Lung (tissue), 17 donors: ENCODE measurements at places on chromosomes 16 and 17. TPM values are rescaled to one million over a fixed set of nuclear protein-coding genes. Genes with fewer than 3 reads are reported as not detected.
A peak's percentile ranks its signal among the peaks of the same experiment; 100 is the strongest.

DNA sequence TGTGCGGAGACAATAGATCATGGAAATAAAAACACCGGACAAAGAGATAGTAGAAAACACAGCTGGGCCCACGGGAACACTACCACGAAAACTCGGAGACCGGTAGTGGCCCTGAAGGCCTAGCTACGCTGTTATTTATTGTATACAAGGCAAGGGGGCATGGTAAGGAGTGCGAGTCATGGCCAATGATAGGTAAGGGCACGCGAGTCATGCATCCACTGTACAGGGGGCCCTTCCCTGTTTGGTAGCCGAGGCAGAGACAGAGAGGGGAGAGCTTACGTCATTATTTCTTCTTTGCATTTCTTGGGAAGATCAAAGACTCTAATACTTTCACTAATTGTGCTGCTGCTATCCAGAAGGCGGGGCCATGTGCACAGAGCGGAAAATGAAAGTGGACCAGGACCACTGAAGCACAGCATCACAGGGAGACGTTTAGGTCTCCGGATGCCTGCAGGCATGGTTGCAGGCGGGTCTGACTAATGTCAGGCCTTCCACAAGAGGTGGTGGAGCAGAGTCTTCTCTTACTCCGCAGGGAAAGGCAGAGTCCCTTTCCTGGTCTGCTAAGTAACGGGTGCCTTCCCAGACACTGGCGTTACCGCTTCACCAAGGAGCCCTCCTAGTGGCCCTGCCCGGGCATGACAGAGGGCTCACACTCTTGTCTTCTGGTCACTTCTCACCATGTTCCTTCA, 74.4 kb upstream of the ARL4D start:
- no peak for DNase-seq

DNA sequence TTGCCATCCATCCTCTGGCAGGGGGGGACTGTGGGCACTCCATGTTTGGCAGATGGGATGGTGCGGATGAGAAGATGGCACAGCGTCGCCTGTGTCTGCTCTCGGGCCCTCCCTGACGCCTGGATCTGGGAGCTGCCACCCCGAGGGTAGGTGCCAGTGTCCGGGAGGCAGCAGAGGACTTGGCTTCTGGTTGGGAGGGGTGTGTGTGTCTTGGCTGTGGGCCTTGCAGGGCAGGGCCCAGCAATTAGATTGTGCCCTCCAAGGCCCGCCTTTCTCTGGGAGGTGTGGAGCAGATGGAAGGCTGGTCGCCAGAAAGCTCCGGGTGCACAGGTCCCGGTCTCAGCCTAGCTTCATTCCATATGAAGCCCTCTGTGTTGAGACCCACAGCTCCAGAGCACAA, 1.4 kb downstream of the RAP1GAP2 start:
- DNase-seq = no peak

DNA sequence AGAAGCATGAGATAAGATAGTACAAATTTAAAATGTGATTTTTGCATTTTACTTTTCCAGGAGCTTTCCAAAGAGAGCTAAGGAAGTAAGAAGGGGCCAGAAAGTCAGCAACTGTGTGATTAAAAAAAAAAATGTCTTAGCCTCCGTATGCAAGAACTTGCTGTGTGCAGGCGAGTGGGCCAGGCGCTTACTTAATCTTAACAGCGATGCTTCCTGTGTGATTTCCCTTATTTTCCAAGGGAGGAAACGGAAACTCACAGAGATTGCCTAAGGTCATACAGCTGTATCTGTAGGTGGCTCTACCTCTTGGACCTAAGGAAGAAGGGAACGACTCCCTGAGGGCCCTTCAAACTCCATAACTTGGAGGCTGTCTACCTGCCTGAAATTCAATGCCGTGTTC, 11.1 kb downstream of the HS3ST3B1 start:
- DNase-seq = no peak

DNA sequence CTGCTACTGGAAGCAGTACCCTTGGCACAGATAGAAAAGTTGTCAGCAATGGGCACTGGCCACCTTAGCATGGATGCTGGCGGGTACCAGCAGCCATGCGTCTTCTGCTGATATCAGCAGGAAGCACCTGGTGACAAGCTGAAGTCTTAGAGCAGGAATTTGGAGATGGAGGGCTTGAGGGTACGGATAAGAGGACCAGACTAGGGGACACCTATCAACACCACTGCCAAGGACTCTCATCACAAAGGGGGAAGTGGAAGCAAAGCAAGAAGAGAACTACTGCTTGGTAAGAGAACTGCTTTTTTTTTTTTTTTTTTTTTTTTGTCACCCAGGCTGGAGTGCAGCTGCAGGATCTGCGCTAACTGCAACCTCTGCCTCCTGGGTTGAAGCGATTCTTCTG, 35.4 kb upstream of the LYRM9 start:
- no peak for DNase-seq

GRCh38 chr17:49505854-49506253, 10.8 kb downstream of the NGFR start:
- peak; percentile 86 for DNase-seq

- DNase-seq = no peak
These were observed 93.4 kb upstream of the TMEM132E start for GRCh38 chr17:34485999-34486398.

GRCh38 chr16:65981057-65981456, 385.4 kb upstream of the CDH5 start:
- no peak for DNase-seq

GRCh38 chr16:8675183-8676159, 1.1 kb downstream of the ABAT start:
- peak; percentile 29 for DNase-seq

DNA sequence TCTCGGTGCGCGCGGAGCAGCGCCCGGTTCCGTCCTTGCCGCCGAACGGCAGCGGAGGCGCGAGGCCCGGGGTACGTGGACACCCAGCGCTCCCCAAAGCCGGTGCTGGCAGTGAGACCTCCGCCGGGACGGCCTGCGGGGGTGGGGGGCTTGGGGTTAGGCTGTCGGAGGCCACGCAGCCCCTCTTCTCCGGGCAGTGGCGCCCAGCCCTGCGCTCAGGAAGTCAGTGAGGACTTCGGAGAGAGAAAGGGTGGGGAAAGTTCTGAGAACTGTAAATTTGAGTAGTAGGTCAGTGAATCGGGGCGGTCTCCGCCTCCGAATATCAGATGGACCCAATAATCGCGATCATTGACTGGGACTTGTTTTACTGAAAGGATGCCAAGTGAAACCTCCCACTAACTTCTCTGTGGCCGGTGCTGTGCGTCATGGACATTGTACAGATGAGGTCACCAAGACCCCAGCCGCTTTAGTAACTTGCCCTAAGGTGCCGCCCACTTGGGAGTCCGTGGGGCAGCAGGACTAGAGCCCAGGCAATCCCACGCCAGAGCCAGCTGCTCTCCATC, 468 bp downstream of the IL4R start:
- peak; percentile 74 for DNase-seq

- no peak for DNase-seq
These were observed 2.1 kb downstream of the ST6GALNAC1 start for GRCh38 chr17:76641501-76641900.

GRCh38 chr16:4623593-4623992, 1.0 kb upstream of the MGRN1 start:
- DNase-seq = no peak

DNA sequence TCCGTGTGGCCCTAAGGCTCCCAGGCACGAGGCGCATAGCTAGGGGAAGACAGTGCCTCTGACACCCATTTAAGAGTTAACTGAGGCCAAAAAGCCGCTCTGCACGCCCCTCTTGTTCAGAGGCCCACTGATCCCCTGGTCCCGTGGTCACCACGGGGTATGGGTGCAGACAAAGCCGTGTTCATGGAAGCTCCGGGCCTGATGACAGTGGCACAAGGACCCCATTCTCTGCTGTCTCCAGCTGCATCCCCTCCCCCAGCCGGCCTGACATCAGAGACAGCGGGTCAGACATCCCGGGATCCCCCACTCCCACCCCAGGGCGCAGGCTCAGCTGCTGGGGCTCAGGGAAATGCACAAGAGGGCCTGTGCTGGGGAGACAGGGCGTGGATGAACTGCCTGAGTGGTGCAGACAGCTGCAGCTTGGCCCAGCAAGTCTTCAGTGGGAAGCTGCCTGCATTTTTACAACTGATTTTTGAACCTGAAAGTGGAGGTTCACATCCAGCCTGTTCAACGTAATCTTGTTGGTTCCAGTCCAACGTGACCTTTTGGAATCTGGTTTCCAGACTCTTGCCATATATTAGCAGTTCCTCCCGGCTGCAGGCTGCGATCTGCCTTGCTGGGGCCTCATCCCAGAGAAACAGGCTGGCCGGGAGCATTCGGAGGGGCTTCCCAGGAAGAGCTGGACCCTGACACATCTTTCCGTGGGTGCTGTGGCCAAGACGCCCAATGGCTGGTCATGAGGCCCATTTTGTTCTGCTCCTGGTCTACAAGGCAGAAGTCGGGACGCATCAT, 9.7 kb upstream of the BAHCC1 start:
- peak; percentile 70 for DNase-seq

GRCh38 chr16:22014271-22014873, 6.5 kb downstream of the MOSMO start:
- DNase-seq = no peak

DNA sequence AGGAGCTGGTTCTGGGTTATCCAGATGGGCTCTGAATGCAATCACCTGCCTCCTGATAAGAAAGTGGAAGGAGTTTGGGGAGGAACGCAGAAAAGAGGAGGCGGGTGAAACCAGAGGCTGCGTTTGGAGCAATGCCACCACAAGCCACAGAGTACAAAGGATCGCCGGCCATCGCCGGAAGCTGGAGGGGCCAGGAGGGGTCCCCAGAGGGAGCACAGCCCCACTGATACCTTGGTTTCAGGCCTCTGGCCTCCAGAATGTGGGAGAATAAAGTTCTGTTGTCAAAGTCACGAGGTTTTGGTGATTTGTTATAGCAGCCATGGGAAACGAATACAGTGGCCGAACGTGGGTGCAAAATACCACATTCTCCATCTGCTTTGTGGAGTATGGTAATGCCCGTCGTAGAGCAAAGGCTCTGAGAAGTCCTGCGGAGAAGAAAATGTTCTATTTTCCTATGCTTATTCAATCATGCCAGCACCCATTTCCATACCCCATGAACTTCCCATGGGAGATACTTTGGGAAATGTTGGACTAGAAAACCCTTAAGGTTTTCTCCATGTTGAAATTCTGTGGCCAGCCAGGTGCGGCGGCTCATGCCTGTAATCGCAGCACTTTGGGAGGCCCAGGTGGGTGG, 51.4 kb downstream of the ZDHHC7 start:
- no peak for DNase-seq

DNA sequence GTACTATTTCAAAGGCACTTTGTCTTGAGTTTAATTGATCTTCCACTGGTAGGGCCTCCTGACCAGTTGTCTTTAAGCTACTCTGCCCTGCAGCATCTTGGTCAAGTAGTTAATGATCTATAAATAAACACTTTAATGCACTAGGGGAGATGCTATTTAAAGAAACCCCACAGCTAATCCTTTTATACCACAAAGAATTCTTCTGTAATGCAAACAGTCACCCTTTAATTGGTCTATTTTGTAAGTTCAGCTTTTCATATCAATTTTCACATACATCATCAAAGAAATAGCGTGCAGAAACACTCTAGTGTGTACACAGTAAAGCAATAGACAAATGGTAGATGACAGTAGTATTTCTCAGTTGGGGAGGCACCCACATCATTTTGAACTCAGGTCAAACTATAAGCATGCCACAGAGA, 70.3 kb downstream of the PMP22 start:
- DNase-seq = no peak

DNA sequence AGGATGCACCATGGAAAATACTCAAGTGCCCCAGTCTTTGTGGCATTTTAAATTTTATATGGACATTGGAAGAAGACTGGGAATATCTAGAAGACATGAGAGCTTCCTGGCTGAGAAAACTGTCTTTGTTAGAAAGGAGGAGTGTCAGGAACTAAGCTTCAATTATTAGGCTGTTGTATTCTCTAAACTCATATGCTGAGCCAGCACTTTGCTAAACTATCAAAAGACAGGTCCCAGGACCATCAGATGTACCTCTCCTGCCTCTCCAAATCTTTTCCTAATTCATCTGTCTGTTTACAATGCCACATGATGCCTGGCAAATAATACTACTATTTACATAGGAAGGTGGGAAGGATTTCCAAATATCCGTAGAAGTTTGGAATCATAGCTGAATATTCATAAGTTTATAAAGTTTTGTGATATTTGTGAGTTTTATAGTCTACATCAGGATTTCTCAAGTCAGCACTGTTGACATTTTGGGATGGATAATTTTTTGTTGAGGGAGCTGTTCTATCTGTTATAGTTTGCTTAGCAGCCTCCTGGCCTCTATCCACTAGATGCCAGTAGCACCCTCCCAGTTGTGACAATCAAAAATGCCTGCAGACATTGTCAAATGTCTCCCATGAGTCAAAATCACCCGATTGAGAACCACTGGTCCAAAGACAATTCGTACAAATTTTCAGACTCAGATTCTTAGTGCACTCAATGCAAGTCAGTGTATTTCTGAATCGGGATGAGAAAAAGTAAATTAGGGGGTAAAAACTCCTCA, 61.2 kb upstream of the NETO2 start:
- DNase-seq = no peak

DNA sequence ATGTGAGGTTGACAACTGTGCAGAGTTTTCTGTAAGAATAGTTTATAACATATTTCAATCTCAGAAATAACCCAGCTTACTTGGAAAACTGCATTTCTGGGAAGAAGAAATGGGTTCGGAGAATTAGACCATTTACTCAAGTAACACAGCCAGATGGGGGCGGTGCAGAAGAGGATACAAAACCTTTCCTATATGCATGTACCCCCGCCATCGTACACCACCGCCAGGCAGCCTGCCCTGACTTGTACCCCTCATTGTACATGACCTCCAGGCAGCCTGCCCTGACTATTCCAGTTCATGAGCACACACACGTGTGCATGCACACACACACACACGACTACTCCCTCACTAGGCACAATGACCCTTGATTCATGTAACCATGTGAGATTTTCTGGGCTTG, 154.0 kb downstream of the C16orf78 start:
- DNase-seq = peak; percentile 42

- no peak for DNase-seq
These were observed 23.2 kb downstream of the CDH3 start for GRCh38 chr16:68668266-68668665.

The NECAB2 gene
- total RNA-seq = 0.34 TPM

The CSH1 gene
- total RNA-seq = not detected

The C1QTNF8 gene
- 0.74 TPM for total RNA-seq

The NXPH3 gene
- total RNA-seq = 3.1 TPM

The LGALS9 gene
- total RNA-seq = 148 TPM

The GOSR1 gene
- total RNA-seq = 45.1 TPM

The SPEM2 gene
- not detected for total RNA-seq

The NPTX1 gene
- 1.8 TPM for total RNA-seq

The GFAP gene
- total RNA-seq = 0.88 TPM

The CD300A gene
- total RNA-seq = 21.0 TPM

The TRPV2 gene
- 105 TPM for total RNA-seq

The GP2 gene
- not detected for total RNA-seq
